Mesothelial cell of epicardium (in vitro differentiated cells): ENCODE measurements at places on chromosomes 16 and 17. TPM values are rescaled to one million over a fixed set of nuclear protein-coding genes. Genes with fewer than 3 reads are reported as not detected.

C1QTNF8 gene
- 0.20 TPM in 1 of 3 replicates, not detected in the others for total RNA-seq

SPNS3 gene
- total RNA-seq, result not detected in 3 replicates

GRCh38 chr17:70912716-70913485 lies 743.6 kb downstream of the KCNJ2 start:
- H3K4me3 ChIP-seq, result no peak overlapping the region
- no peak overlapping the region for H3K27ac ChIP-seq
- no peaks in the 10 kb centered on the region for H3K4me1 ChIP-seq
- no peak for DNase-seq
- no peaks in the 10 kb centered on the region for H3K27me3 ChIP-seq

DNA sequence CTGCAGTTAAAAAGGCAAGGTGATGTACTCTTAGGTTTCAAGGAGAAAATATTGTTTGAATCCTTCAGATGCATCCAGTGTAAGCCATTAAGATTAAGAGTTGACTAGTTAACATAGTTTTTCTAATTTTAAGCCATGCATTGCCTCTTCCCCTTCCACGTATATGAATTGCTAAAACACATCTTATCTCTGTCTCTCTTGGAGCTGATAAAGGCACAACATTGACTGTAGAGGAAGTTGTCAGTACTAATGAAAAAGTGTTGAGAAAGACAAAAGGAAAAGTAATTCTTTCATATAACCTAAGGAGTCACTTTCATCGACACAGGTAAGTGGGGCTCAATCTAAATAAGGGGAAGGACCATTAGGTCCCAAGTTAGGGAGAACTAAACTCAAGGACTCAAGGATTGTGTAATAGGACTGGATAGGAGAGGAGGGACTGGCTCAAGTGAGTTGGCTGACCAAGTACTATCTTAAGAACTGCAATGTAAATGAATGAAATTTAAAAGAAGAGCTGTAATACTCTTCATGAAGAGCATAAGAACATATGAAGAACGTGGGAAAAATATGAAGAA lies 55.6 kb downstream of the GRB7 start:
- DNase-seq, result no peak
- no peak overlapping the region for H3K4me3 ChIP-seq
- H3K36me3 ChIP-seq, result no peaks in the 10 kb centered on the region
- H3K27ac ChIP-seq, result no peak overlapping the region
- peaks cover 9% of the 10 kb centered on the region for H3K4me1 ChIP-seq
- peaks cover 2% of the 10 kb centered on the region for H3K27me3 ChIP-seq

- H3K4me1 ChIP-seq, result peaks cover 25% of the 10 kb centered on the region
- H3K27ac ChIP-seq, result no peak overlapping the region
- H3K36me3 ChIP-seq, result no peaks in the 10 kb centered on the region
- DNase-seq, result no peak
- H3K4me3 ChIP-seq, result no peak overlapping the region
- H3K27me3 ChIP-seq, result no peaks in the 10 kb centered on the region
Observed at GRCh38 chr17:42271006-42271778, 5.0 kb downstream of the STAT5B start.

GRCh38 chr17:5429191-5429887 lies 9.4 kb downstream of the RPAIN start:
- no peaks in the 10 kb centered on the region for H3K27me3 ChIP-seq
- no peaks in the 10 kb centered on the region for H3K4me1 ChIP-seq
- H3K36me3 ChIP-seq, result peaks cover 42% of the 10 kb centered on the region

DNA sequence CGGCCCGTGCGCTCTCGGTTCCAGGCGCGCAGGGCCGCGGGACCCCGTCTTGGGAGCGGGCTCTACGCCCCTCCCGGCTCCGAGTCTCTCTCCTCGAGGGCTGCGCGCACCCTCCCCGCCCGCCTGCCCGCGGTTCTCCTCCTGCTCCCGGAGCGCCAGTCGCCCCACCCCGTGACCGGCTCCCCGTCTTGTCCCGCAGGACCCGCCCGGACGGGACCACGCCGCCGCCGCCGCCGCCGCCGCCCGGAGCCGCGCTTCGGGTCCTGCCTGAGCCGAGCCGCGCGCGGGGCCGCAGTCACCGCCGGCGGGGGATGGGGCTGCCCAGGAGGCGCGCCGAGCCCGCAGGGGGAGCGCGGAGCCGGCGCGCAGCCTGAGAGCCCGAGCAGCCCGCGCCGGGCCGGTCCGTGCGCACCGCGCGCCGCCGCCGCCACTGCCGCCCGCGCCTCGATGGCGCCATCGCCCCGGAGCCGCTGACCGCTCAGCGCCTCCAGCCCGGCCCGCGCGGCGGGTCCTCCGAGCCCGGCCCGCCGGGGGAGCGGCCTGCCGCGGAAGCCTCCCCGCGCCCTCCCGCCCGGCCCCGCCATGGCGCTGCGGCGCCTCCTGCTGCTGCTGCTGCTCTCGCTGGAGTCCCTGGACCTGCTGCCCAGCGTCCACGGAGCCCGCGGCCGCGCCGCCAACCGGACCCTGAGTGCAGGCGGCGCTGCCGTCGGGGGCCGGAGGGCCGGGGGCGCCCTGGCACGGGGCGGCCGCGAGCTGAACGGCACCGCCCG lies at the start of gene SHISA6:
SHISA6 (plus strand) TSS at position 373 of the 770 bp plus-strand sequence.
- no peaks in the 10 kb centered on the region for H3K4me1 ChIP-seq
- H3K36me3 ChIP-seq, result no peaks in the 10 kb centered on the region
- peaks cover 84% of the 10 kb centered on the region for H3K27me3 ChIP-seq
- peak within 1 kb of the TSS; percentile 49 for H3K4me3 ChIP-seq

GRCh38 chr17:61486135-61487120 lies 34.2 kb downstream of the TBX4 start:
- H3K27ac ChIP-seq, result peak overlapping the region; percentile 93
- H3K4me3 ChIP-seq, result no peak overlapping the region
- peaks cover 69% of the 10 kb centered on the region for H3K4me1 ChIP-seq
- H3K36me3 ChIP-seq, result peaks cover under 1% of the 10 kb centered on the region

DNA sequence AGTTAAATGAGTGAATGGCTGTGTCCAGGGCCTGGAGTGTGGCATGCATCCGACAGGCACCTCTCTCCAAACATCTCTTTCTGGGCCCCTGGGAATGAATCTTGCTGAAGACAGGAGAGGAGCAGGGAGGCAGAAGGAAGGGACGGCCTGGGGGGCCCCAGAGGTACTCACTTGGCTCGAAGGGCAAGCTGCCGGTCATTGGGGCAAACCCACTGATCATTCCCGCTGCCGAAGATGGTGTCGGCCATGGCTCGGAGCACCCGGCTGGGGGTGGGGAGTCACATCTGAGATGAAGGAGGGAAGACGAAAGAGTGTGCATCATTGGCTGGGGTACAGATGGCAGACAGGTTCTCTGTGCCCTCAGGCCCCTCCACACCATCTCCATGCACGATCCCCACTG lies 25.3 kb downstream of the RPH3AL start:
- H3K4me1 ChIP-seq, result peaks cover 41% of the 10 kb centered on the region
- no peak overlapping the region for H3K4me3 ChIP-seq
- no peak overlapping the region for H3K27ac ChIP-seq
- H3K36me3 ChIP-seq, result peaks cover 5% of the 10 kb centered on the region
- no peaks in the 10 kb centered on the region for H3K27me3 ChIP-seq

- no peak overlapping the region for H3K4me3 ChIP-seq
- peaks cover 24% of the 10 kb centered on the region for H3K4me1 ChIP-seq
- no peak for DNase-seq
- H3K27ac ChIP-seq, result no peak overlapping the region
- peaks cover 1% of the 10 kb centered on the region for H3K36me3 ChIP-seq
Observed at GRCh38 chr17:61660746-61661485, 69.9 kb upstream of the NACA2 start.

- peaks cover 12% of the 10 kb centered on the region for H3K4me1 ChIP-seq
- H3K4me3 ChIP-seq, result no peak overlapping the region
- no peak for DNase-seq
- H3K27me3 ChIP-seq, result no peaks in the 10 kb centered on the region
- no peaks in the 10 kb centered on the region for H3K36me3 ChIP-seq
Observed at GRCh38 chr16:48955837-48956236, 325.8 kb downstream of the CBLN1 start.

DNA sequence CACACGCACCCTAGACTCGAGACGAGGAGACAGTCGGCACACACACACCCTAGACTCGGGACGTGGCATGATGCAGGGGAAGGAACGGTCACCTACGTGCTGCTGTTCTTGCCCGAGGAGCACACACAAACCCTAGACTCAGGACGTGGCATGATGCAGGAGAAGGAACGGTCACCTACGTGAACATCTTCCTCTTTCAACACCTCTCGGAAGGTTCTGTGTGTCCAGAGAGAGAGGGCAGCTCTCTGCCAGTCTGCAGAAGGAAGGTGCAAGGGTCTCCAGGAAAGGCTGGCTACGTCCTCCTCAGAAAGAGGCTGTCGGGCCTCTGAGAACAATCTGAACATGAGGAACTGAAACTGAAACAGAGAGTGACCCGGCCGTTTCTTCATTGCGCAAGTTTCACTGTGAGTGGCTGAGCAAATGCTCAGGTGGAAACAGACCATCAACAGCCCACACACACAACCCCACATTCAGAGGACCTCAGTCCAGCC lies 43.4 kb downstream of the ZNF276 start:
- no peak for DNase-seq
- H3K27me3 ChIP-seq, result no peaks in the 10 kb centered on the region
- no peak overlapping the region for H3K4me3 ChIP-seq
- H3K27ac ChIP-seq, result no peak overlapping the region
- peaks cover 16% of the 10 kb centered on the region for H3K36me3 ChIP-seq

DNA sequence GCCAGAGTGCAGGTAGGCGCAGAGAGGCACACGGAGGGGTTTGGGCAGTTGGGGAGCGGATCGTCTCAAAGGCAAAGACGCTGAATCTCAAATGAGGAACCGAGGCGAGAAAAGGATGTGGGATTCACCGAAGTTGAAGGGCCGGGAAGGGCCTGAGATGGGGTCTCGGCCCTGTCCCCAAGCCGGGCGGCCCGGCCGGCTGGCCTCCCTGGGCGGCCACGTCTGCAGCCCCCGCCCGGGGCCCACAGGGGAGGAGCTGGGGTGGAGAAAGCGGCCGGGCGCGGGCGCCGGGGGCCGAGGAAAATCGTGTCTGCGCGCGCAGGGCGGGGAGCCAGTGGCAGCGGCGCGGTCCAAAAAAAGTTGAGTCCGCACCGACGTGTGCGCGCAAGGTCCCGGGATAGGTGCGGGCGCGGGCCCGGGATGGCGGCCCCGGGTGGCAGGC lies 458 bp downstream of the SLC12A4 start:
- peak overlapping the region; percentile 100 for H3K27ac ChIP-seq
- peak overlapping the region; percentile 100 for H3K4me3 ChIP-seq
- H3K36me3 ChIP-seq, result peaks cover under 1% of the 10 kb centered on the region
- peaks cover 39% of the 10 kb centered on the region for H3K4me1 ChIP-seq

DNA sequence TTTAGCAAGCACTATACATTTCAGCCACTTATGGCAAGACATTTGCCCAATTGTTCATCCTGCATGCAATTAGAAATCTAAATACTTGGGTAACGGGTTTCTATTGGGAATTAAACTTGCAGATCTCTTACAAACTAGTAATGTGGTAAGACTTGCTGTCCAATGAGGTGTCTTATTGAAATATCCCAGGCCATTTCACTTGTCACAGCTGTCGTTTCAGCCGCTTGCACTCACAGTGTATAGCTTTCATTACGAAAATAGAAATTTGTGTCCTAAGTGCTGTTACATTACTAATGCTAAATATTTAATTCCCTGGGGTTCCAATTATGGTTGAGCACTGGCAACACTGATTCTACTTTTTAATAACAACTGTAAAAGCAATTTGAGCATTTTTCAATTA lies 40.3 kb upstream of the IRX5 start:
- no peak for DNase-seq
- H3K27me3 ChIP-seq, result no peaks in the 10 kb centered on the region
- H3K27ac ChIP-seq, result no peak overlapping the region
- H3K4me1 ChIP-seq, result no peaks in the 10 kb centered on the region

GRCh38 chr16:68062910-68063393 lies 22.2 kb upstream of the NFATC3 start:
- peaks cover 5% of the 10 kb centered on the region for H3K4me1 ChIP-seq
- H3K27ac ChIP-seq, result no peak overlapping the region
- H3K36me3 ChIP-seq, result peaks cover 11% of the 10 kb centered on the region
- DNase-seq, result no peak

- H3K27ac ChIP-seq, result no peak overlapping the region
- H3K36me3 ChIP-seq, result no peaks in the 10 kb centered on the region
- H3K4me1 ChIP-seq, result no peaks in the 10 kb centered on the region
- peaks cover 31% of the 10 kb centered on the region for H3K27me3 ChIP-seq
- no peak for DNase-seq
Observed at GRCh38 chr16:49010879-49011278, 270.8 kb downstream of the CBLN1 start.

- no peak overlapping the region for H3K4me3 ChIP-seq
- peak overlapping the region; percentile 68 for H3K27ac ChIP-seq
- H3K36me3 ChIP-seq, result no peaks in the 10 kb centered on the region
- H3K4me1 ChIP-seq, result peaks cover 12% of the 10 kb centered on the region
- H3K27me3 ChIP-seq, result no peaks in the 10 kb centered on the region
Observed at GRCh38 chr17:19024101-19025078, 19.8 kb upstream of the FAM83G start.

GRCh38 chr16:24844101-24845030 lies 1.4 kb upstream of the SLC5A11 start:
- H3K4me1 ChIP-seq, result no peaks in the 10 kb centered on the region
- no peak overlapping the region for H3K4me3 ChIP-seq
- no peak for DNase-seq
- no peaks in the 10 kb centered on the region for H3K36me3 ChIP-seq

- H3K4me3 ChIP-seq, result no peak overlapping the region
- H3K36me3 ChIP-seq, result no peaks in the 10 kb centered on the region
- H3K27ac ChIP-seq, result no peak overlapping the region
- peaks cover 30% of the 10 kb centered on the region for H3K27me3 ChIP-seq
- H3K4me1 ChIP-seq, result peaks cover 17% of the 10 kb centered on the region
- DNase-seq, result no peak
Observed at GRCh38 chr16:82185012-82185411, 15.0 kb upstream of the MPHOSPH6 start.

GRCh38 chr17:61208301-61209105 lies 191.1 kb upstream of the TBX2 start:
- peaks cover 63% of the 10 kb centered on the region for H3K4me1 ChIP-seq
- H3K27ac ChIP-seq, result peak overlapping the region; percentile 91
- no peaks in the 10 kb centered on the region for H3K27me3 ChIP-seq
- H3K36me3 ChIP-seq, result no peaks in the 10 kb centered on the region

GRCh38 chr16:29720703-29721102 lies 25.1 kb downstream of the C16orf54 start:
- H3K4me3 ChIP-seq, result no peak overlapping the region
- H3K4me1 ChIP-seq, result peaks cover 19% of the 10 kb centered on the region
- H3K27ac ChIP-seq, result no peak overlapping the region
- no peaks in the 10 kb centered on the region for H3K27me3 ChIP-seq

DNA sequence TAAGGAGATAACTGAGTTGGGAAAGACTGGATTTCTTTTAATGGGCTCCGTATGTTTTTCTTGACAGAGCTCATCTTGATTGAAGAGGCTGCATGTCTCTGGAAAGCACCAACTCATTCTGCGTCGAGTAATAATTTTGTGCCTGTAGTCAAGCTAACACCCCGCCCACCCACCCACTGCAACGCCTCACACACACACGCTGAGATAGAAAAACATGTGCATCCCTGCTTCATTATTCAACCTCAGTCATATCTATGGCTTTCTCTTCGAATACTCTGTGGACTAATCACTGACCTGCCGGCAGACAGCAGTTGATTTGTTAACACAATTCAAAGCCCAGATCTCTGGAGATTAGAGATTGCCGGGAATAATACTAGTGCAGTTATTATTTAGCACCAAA lies 220.2 kb upstream of the TOM1L1 start:
- no peaks in the 10 kb centered on the region for H3K36me3 ChIP-seq
- H3K4me1 ChIP-seq, result peaks cover 2% of the 10 kb centered on the region
- no peak overlapping the region for H3K27ac ChIP-seq
- peaks cover 7% of the 10 kb centered on the region for H3K27me3 ChIP-seq
- H3K4me3 ChIP-seq, result no peak overlapping the region
- no peak for DNase-seq
